Kasumi-1 (cell line): ENCODE measurements at places on chromosomes 6 and 20.

DNA sequence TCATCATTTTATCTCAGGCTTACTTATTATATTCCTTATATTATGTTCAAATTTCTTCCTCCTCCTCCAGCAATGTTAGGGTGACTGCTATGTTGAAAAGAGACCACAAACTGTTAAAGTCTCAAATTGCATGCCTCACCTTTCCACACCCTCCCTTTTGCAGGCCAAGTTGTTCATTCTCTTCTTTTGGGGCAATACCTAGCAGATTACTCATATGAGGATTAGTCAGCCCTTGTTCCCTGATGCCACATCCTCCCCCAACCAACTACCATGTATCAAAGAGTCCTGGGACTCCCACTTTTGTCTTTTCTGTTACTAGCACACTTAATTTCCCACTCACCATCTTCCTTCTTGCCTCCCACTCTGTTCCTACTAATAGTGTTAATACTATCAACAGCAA, 434.7 kb downstream of the BCKDHB start:
- DNase-seq: no peak

GRCh38 chr6:166010136-166010960, 157.3 kb downstream of the TBXT start:
- DNase-seq: no peak

GRCh38 chr6:38153798-38154345, 334.3 kb downstream of the ZFAND3 start:
- DNase-seq: no peak

DNA sequence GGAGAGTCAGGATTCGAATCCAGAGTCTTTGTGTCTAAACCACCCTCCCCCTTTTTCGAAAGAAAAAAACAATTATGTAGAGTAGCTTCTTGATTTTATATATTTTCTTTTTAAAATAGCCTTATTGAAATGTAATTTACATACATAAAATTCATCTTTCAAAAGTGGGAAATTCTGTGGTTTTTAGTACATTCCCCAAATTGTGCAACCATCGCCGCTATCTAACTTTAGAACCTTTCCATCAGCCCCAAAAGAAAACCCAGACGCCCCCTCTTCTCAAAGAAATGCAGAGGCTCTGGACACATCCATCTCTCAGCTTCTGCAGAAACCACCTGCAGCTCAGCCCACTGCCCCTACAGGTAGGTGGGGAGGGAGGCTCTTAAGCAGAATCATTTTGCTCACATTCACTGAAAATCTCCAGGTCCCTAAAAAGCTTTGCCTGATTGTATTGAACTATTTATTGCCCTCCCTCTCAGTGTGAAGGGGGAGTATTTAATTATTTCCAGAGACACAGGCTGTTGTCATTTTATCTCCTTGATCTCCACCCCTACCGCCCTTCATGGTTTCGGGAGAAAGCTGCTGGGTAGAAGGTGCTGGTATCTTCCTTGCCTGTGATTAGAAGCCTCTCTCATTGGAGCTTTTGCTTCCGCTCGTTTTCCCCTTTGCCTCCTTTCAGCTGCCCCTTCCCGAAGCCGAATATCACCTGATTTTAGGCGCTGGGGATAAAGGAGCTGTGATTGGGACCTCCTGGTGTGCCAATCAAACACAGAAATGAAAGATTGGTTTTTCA, 68.7 kb upstream of the KCNG1 start:
- DNase-seq: no peak

DNA sequence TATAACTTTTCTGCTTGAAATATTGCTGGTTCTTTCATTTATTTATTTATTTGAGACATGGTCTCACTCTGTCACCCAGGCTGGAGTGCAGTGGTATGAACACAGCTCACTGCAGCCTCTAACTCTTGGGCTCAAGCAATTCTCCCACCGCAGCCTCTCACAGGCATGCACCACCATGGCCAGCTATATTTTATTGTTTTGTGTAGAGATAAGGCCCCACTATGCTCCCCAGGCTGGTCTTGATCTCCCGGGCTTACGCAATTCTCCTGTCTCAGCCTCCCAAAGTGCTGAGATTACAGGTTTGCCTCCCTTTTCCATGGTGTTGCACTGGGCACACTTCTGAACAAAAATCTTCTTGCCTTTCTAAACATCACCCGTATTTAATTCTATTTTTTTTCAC, 39.1 kb upstream of the RNGTT start:
- DNase-seq: no peak
